ENCODE measurements at places on chromosomes 13 and 19.

- no peak for DNase-seq
Observed at GRCh38 chr13:32881074-32881776, 135.0 kb upstream of the KL start.

DNA sequence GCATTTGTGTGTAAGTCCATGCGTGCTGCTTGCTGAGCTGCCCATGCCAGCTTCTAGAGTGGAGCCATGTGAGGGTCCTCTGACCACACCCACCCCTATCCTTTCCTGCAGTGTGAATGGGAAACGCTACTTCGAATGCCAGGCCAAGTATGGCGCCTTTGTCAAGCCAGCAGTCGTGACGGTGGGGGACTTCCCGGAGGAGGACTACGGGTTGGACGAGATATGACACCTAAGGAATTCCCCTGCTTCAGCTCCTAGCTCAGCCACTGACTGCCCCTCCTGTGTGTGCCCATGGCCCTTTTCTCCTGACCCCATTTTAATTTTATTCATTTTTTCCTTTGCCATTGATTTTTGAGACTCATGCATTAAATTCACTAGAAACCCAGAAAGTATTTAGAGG is 10.3 kb downstream of the TBCB start:
- DNase-seq = no peak

DNA sequence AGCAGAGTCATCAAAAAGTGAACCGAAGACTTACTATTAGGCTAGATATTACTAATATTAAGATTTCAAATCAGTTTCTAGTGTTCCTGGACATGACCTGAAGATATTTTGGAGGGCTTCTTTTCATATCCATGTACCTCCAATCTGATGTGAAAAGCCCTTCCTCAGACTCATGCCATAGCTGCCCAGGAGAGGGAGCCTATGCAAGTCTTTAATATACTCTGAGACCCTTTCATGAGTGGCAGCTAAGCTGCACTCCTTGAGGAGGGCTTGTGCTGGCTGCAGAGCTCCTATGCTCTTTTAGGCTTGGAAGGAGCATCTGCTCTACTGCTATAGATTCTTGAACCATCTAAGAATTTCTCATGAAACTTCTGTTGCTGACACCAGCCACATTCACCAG is 715.3 kb downstream of the OLFM4 start:
- DNase-seq = no peak

GRCh38 chr19:46670813-46671212 is 9.8 kb upstream of the DACT3 start:
- no peak for DNase-seq

- DNase-seq = no peak
Observed at GRCh38 chr13:53127373-53127772, 98.8 kb downstream of the OLFM4 start.

DNA sequence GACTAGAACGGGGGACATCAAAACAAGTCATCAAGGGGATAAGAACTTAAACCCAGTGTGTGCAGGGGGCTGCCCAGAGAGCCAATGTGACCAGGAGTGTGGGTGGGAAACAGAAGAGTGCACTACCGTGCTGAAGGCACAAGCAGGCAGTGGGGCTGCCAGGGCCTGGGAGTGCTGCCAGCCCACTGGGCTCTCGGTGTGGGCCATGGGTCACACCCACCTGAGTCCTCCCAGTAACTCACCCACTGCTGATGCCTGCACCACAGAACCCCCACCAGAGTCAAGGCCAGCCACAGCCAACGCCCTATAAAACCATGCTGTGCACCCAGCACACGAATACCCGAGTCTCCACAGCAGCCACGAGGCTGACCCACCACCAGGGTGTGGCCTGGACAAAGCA is 8.5 kb downstream of the MED26 start:
- no peak for DNase-seq

- DNase-seq = no peak
Observed at GRCh38 chr13:50222569-50223332, 207.5 kb downstream of the KCNRG start.

Measured in HS-27A (cell line).